Activated CD8-positive, alpha-beta T cell treated with anti-CD3 and anti-CD28 coated beads for 36 hours (primary cell): ENCODE measurements at places on chromosomes 2 and 18. TPM values are rescaled to one million over a fixed set of nuclear protein-coding genes. Genes with fewer than 3 reads are reported as not detected.

The SCG2 gene
- total RNA-seq, result not detected

The ZEB2 gene
- 14.9 TPM for total RNA-seq

The SERPINB8 gene
- total RNA-seq, result 6.3 TPM

The STPG4 gene
- not detected for total RNA-seq

The TBR1 gene
- not detected for total RNA-seq

The QPCT gene
- 0.29 TPM for total RNA-seq

The ZNF804A gene
- total RNA-seq, result not detected

The NAT8 gene
- not detected for total RNA-seq

The INHA gene
- not detected for total RNA-seq

The SERPINB4 gene
- not detected for total RNA-seq

The ARHGAP15 gene
- total RNA-seq, result 71.3 TPM

The LRATD1 gene
- total RNA-seq, result not detected

The IL1A gene
- 0.69 TPM for total RNA-seq

The IKZF2 gene
- total RNA-seq, result 28.7 TPM

The APLF gene
- 3.5 TPM for total RNA-seq

The BOD1L2 gene
- not detected for total RNA-seq

The PKDCC gene
- total RNA-seq, result not detected

The VAPA gene
- total RNA-seq, result 152 TPM

The CHRNG gene
- total RNA-seq, result not detected

The CENPA gene
- 32.5 TPM for total RNA-seq

The SP110 gene
- 69.4 TPM for total RNA-seq

The CLEC4F gene
- not detected for total RNA-seq

The GALR1 gene
- total RNA-seq, result not detected

The ANKRD30BL gene
- total RNA-seq, result not detected

The C18orf63 gene
- total RNA-seq, result not detected

The LYPD1 gene
- not detected for total RNA-seq

The ARHGAP28 gene
- not detected for total RNA-seq

The LDLRAD4 gene
- total RNA-seq, result 38.5 TPM

The AFF3 gene
- 3.1 TPM for total RNA-seq
